Activated T-cell treated with anti-CD3 and anti-CD28 coated beads, Interleukin-2, amount 50 U/mL, for 72 hours (primary cell): ENCODE measurements at places on chromosomes 12 and 14.
A peak's percentile ranks its signal among the peaks of the same experiment; 100 is the strongest.

GRCh38 chr12:132357623-132358186, 28.3 kb upstream of the GALNT9 start:
- no peak for DNase-seq

GRCh38 chr14:55721353-55721752, 141.3 kb downstream of the KTN1 start:
- DNase-seq: no peak

- DNase-seq: no peak
These were observed 193.9 kb downstream of the RGS6 start for GRCh38 chr14:72126091-72126490.

DNA sequence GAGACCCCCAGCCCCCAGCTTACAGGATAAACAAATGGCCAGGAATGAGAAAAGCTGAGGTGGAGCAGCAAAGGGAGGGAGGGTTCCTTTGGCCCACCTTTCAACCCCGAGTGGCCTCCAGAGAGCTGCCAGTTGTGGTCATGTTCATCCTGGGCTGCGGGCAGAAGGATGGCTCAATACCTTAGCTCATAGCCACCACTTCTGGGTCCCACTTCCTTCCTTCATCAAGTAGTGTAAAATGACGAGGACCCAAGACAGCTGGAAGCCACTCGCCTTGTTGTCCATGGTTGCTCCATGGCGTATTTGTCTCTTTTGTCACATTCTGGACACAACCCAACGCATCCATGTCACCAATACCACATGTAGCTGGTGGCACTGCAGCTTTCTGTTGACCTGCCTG, 24.2 kb downstream of the CRACR2A start:
- DNase-seq: peak; percentile 44

DNA sequence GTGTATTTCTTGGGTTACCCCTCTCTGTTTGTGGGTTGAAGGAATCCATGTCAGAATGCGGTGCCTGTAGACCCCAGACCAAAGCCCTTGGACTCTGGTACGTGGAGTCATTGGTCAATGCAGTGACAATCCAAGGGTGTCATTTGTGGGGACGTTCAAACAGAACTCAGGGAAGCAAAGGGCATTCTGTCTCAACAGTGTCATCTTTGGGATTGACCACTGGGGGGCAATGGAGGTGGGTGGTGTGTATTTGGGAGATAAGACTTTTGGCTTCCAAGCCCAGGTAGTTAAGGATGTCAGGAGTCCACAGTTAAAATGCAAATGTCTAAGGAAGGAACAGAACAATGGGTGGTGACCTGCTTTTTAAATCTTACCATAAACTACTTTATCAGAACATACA, 54.6 kb upstream of the CCDC175 start:
- DNase-seq: no peak

DNA sequence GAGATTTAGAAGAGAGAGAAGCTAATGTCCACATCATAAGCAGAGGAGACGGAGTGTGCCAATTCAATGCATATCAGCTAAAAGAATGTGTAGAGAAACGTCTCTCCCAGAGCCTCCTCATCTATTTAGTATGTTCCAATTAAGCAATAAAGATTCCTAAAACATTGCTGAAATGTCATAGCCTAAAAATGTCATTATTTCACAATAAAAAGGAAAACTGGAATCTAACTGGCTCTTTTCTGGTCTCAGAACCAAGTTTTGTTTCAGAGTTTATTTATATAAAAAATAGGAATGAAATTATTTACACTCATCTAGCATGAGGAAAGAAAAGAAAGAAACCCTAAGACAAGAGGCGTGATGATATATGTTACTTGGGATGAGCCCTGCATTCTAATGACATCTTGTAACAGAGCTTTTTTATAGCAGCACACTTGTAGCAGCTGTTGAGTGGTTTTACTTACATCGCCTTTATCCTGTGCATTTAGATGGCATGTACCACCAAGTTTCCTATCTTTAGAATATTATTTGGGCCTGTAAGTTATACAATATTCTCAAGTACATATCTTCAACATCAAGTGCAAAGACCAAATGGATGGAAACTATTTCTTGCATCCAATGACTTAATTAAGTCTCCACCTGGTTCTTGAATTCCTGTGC, 266.3 kb upstream of the PRKD1 start:
- DNase-seq: no peak

- DNase-seq: no peak
These were observed 490.9 kb upstream of the TBX3 start for GRCh38 chr12:115174920-115175319.

- DNase-seq: no peak
These were observed 602.9 kb downstream of the DIO2 start for GRCh38 chr14:79608446-79608845.
